ENCODE measurements at places on chromosomes 2 and 18.

GRCh38 chr2:182717416-182717815 lies 1.4 kb downstream of the DNAJC10 start:
- DNase-seq: peak; percentile 3

- no peak for DNase-seq
These were observed 997.9 kb downstream of the SUCLG1 start for GRCh38 chr2:83461135-83461534.

DNA sequence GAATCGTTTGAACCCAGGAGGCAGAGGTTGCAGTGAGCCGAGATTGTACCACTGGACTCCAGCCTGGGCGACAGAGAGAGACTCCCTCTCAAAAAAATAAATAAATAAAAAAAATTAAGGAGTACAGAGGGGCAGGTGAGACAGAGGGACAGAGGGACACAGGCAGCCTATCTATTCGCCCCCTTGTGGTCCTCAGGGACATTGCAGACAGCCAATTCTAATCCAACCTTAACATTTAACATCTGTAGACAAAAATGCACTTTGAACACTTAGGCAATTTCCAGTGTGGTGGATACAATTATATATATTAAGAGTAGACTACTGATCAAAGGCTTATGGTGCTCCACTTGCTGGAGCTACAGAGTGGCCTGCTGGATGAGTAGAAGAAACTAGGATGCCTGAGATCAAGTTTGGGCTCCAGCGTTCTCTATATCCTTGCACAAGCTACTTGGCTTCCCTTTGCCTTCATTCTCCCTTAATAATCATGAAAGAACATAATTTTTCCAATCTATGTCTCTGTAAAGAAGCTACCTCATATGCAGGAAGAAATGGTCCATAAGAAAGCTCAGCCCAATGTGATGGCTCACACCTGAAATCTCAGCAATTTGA lies 8.2 kb upstream of the SMARCAL1 start:
- peak; percentile 34 for DNase-seq

- no peak for DNase-seq
These were observed 22.2 kb downstream of the SNORC start for GRCh38 chr2:232892221-232892620.

- DNase-seq: no peak
These were observed 15.5 kb downstream of the CUL3 start for GRCh38 chr2:224569654-224570053.

DNA sequence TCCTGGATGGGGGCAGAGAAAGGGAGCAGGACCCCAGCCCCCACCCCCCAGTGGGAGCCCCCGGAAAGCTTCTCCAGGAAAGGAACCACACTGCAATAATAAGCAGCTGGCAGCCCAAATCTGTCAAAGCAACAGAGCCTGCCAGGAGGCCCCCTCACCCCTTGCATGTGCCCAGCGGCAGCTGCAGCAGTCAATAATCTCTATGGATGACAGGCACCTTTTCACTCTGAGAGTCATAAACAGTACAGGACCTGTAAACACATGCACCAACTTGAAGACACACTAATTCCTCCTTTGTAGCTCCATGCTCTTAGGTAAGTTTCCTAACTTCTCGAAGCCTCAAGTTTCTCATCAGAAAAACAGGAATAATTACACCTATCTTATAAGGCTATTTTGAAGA lies 26.2 kb upstream of the KDM3A start:
- no peak for DNase-seq

DNA sequence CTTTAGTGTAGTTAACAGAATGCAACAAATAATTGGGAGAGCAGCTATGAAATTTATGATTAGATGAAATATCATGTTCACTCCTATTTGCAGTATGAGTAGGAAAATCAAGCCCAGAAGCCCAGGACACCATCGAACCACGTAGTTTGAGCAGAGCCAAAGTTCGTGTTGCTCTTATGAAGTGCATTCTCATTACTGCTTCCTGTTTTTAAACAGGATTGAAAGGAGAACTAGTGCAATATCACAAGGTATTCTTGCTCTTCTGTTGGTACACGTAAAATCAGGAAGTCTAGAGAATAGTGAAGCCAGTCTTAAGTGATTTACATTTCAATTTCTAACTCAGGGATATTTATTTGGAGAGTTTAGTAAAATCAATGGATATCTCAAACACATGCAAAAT lies 21.1 kb downstream of the ARHGAP15 start:
- DNase-seq: no peak

- DNase-seq: no peak
These were observed 145.3 kb downstream of the SPAG16 start for GRCh38 chr2:213429516-213429915.
